ENCODE measurements at places on chromosomes 2 and 18.

DNA sequence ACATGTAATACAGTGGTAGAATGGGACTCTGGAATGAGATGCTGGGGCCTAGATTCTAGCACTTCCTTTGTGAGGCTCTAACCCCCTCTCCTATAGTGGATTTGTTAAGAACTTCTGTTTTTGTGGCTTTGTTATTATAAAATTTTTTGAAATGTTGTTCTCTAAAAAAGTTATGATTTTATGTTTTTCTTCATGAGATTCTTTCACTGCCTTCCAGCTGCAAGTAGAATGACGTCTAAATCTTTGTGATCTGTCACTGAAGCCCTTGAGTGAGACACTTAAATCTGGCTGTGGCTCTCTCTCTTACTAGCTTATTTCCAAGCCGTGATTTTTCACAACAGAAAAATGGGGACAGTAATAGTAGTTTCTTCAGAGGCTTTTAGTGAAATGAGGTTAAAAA is 1.6 kb downstream of the CASP8 start:
- DNase-seq, result no peak

DNA sequence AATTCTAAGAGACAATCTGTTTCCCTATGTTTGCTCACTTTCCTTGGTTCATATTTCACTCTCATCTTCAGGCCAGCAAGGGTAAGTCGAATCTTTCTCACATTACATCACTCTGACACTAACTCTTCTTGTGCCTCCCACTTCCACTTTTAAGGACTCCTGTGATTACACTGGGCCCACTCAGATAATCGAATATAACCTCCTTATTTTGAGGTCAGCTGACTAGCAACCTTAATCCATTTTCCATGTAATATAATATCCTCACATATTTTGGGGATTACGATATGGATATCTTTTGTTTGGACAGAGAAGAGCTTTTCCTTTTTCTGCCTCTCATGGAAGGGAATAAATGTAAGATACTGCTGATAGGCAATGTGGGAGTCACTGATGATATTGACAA is 2015.7 kb upstream of the LRRTM1 start:
- no peak for DNase-seq

DNA sequence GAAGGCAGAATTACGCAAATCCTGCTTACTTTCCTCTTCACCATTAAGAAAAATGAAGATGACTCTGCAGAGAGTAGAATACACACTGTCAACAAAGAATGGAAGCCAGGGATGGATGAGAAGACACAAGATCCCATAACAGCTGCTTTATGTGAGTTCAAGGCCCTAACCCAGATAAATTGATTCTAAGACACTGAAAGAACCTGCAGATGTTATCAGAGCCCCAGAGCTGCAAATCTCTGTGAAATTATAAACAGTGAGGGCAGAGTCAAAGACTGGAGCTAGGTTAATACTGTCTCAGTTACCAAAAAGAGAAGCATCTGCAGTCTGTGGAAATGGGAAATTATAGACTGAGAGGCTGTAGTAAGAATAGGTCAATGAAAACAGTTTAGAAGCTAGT is 320.1 kb upstream of the PKDCC start:
- DNase-seq, result no peak

- DNase-seq, result no peak
Observed at GRCh38 chr18:47172476-47172875, 3.7 kb downstream of the IER3IP1 start.

- peak; percentile 90 for DNase-seq
Observed at GRCh38 chr18:79961527-79962291, 2.7 kb upstream of the HSBP1L1 start.

DNA sequence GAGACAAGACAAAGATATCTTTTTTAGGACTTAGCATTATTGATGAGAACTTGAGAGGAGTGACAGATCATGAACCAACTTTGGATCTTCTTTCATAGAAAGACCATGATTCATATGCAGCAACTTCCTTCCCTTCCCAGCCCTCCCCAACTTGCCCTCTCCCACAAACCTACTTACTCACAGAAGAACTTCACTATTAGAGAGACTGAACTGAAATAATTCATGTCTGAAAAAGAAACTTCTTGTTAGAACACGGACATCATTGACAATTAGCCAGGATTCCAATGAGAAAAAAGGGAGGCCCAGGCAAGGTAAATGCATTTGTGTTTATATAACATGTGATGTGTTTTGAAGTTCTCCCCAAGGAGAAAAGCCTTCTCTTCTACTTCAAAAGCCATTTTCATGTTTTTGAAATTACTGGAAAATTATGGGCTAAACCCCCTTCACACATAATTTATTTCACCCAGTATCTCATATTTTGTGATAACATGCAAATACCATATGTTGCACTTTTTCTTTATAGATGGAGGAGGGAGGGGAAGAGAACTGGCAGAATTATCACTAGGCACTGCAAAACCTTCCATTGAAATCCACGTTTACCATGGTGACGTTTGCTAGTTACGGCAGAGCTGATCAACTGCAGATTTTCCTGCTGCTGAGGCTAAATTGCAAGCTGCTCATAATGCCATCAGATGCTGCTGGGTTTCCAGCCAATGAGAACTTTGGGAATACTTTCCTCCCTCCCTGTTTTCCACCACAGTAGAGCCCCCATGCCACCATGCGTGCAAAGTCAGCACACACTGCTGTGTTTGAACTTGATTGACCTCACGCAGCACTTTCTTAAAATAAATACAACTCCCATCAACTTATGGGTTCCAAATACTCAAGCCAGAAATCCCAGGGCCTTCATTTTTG is 294.7 kb downstream of the MEIS1 start:
- DNase-seq, result no peak

DNA sequence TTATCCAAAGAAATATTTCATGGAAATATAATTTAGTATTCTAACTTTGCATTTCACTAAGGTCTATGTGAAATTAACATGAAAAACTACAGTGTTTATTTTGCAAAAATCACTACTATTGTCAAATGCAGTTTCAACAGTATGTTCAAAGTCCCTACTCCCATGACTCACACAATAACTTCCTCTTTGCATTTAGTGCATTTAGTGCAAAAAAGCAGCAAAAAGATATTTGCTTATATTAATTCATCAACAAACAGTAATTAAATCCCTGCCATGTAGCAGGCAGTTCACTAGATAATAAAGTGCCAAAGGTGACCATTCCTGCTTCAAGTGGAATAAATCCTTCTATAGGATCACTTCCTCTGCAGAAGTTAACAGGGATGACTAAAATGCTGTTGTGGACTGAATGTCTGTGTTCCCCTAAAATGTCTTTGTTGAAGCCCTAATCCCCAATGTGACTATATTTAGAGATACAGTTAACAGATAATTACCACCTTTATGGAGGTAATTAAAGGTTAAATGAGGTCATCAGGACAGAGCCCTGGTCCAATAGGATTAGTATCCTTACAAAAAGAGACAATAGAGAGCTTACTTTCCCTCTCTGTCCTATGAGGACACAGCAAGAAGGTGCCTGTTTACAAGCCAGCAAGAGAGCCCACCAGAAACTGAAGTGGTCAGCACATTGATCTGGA is 61.7 kb downstream of the STK39 start:
- DNase-seq, result no peak

DNA sequence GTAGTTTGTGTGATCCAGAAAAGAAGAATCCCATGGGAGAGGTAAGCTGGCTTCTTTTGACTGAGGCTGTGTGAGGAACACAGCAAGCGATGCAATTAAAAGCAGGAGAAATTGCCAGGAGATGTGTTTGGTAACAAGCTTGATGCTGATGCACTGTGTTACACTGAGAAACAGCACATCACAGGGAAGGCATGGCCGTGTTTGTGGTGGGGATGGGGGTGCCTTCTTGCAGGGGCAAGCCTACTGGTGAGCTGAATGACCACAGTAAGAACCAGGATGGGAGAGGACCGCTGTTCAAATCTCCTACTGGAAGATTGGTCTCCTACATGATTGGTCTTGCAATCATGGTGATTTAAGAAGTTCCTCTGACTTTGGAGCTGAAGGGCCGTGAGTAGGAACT is 477.7 kb upstream of the HS6ST1 start:
- no peak for DNase-seq

DNA sequence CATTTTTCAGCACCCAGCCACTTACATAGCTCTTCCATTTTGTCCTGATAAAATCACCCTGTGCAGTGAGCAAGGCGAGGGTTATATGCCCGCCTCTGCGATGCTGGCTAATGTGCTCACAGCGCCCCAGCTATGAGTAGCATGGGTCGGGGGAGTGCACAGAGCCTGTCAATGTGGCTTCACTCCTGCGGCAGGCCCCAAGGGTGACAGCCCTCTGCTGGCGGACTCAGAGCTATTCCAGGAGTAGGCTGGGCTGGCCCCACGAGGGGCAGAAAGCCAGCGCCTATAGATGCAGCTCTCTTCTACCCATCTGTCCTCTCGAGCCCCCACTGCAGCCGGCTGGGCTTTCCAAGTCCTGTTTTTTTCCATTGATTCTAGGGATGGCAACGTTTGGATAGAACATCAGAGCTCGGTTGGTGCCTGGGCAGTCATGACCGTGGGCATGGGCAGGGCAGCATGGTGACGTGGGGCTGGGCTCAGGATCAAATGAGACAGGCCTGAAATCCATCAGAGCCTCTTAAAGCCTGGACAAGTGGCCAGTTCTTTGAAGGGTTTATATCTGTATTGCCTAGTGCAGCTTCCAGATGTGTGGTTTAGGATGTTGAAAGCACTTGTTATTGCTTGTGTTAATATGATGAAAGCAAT is 134.7 kb downstream of the MCFD2 start:
- DNase-seq, result peak; percentile 18

DNA sequence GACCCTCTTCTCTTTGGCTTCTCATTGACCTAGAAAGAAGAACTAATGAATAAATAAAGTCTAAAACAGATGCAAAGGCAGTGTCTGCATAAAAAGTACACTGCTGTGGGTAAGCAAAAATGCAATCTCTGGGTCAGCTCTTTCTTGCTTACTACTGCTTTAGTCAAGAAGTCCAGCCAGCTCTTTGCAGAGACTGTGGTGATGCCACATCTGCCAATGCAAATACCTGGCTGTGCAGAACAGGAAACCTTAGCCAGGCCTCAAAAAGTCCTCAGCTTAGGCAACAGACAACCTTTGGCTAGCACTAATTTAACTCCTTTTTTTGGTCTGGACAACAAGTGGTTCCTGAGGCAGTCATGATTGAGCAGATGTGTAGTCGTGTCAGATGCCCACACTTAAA is 73.6 kb upstream of the RND3 start:
- no peak for DNase-seq

GRCh38 chr2:111659361-111660333 is 224.3 kb downstream of the ANAPC1 start:
- peak; percentile 63 for DNase-seq

GRCh38 chr2:72952110-72952823 is 34.9 kb downstream of the EMX1 start:
- no peak for DNase-seq

DNA sequence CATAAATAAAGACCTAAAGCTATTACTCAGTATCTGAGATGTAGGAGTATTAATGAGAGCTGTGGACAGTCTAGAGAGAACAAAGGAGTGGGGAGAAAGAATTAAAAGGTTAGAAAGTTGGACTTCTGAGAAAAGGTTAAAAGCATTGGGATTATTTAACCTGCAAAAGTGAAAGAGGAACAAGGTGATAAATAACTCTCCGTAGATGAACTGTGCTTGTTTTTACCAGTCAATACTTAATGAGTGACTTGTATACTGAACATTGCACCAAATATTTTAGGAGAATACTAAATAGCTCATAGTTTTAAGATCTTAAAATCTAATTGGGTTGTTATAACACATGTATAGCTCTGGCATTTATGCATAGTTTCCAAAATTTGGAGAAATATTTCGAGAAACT is 137.5 kb downstream of the GPD2 start:
- DNase-seq, result no peak

- peak; percentile 4 for DNase-seq
Observed at GRCh38 chr2:163348857-163349380, 386.9 kb downstream of the FIGN start.

GRCh38 chr18:23311351-23312121 is 141.6 kb upstream of the RIOK3 start:
- no peak for DNase-seq

- DNase-seq, result no peak
Observed at GRCh38 chr18:56315363-56315762, 323.0 kb downstream of the TXNL1 start.

- peak; percentile 41 for DNase-seq
Observed at GRCh38 chr2:121099329-121100290, 185.4 kb downstream of the TFCP2L1 start.
